Prostate gland (tissue), 2 donors: ENCODE measurements at places on chromosomes 5 and 9.

DNA sequence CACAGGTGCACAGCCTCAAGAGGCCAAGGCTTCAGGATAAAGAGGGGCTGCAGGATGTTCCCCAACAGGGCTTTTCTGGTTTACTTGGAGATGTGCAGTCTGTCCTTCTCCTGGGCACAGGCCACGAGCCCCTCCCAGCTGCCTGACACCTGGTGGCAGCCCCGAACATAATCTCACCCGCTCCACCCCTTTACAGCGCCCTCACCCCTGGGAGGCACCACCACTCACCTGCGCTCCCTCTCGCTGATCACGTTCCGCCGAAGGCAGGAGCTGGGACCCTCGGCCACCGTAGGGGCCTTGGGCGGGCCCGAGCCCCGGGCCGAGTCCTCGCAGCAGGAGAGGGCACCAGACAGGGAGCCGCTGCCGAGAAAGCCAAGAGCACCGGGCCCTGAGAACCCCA, 514 bp downstream of the SOHLH1 start:
- DNase-seq: no peak

- no peak for DNase-seq
Measured at GRCh38 chr9:90124961-90125360, 517.7 kb downstream of the DIRAS2 start.

DNA sequence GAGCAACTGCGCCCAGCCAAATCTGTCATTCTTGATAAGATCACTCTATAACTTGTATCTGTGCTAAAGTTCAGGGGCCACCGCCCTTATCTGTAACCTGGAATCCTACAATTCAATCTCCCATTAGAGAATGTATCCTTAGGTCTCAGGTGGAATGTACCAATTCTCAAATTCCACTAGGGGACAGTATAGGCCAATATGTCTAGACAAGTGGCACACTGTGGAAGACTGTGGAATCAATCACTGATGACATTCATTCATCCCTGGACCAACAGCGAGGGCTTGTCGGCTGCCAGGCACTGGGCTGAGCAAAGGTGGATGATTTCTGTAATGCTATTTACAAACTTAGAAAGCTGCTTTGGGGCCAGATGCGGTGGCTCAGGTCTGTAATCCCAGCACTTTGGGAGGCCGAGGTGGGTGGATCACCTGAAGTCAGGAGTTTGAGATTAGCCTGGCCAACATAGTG, 28.7 kb upstream of the MEGF9 start:
- no peak for DNase-seq

DNA sequence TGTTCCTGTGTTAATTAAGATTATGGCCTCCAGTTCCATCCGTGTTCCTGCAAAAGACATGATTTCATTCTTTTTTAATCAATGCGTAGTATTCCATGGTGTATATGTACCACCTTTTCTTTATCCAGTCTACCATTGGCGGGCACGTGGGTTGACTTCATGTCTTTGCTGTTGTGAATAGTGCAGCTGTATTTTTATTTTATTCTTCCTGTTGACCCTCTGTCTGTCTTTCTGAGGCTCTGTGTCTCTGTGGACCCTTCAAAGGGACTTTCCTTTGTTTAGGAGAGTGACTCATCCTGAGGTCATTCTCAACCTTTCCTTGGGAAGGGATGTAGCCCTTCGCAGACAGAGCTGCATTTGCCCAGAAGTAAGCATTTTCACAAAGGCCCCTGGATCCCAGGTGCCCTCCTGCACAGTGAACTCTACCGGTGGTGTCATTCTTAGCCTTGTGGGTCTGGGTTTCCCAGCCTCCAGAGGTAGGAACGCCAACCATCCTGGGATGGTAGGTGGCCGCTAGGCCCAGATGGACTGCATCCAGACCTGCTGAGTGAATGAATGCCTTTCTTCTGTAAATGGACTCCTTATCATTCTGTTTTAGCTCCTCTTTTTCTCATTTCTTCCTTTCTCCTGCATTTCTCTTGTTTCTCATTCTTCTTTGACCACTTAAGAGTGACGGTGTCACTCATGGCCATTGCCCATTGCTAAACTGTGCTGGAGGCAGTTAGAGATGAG, 22.4 kb downstream of the TRIO start:
- no peak for DNase-seq

DNA sequence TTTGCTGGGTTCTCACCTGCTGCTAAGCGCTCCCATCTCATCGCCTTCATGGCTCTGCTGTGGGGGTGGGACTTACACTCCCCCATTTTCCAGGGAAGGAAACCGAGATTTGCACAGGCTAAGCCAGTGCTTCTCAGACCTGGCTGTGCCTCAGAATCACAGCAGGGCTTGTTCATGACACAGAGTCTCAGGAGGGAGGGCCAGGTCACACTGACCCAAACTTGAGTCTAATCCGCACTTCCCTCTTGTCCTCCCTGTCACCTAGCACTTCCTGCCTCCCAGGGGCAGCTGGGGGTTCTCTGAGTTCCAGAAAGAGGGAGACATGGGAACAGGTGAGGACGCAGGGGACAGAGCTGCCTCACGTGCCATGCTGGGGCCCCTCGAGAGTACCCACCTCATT, 15.6 kb upstream of the IER5L start:
- no peak for DNase-seq
